HT1080 (cell line): ENCODE measurements at places on chromosomes 4 and X. TPM values are rescaled to one million over a fixed set of nuclear protein-coding genes. Genes with fewer than 3 reads are reported as not detected.
A peak's percentile ranks its signal among the peaks of the same experiment; 100 is the strongest.

- peak; percentile 0 for DNase-seq
Measured at GRCh38 chrX:38375891-38376290, 23.5 kb downstream of the OTC start.

- peak; percentile 8 for DNase-seq
Measured at GRCh38 chr4:96407738-96408463, 568.0 kb downstream of the PDHA2 start.

DNA sequence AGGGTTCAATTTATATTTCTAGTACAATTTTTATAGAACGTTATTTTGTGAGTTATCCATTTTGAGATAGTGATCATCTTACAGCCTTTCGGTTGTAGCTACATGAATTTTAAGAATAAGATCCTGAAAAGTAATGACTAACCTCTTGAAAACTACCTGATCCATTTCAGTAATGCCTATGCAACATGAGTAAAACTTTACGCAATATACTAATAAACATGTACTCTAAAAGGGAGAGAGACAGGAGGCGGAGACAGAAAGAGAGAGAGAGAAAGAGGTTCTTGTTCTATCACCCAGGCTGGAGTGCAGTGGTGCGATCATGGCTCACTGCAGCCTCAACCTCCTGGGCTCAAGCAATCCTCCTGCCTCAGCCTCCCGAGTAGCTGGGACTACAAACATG lies 816.1 kb downstream of the CCSER1 start:
- DNase-seq, result no peak

DNA sequence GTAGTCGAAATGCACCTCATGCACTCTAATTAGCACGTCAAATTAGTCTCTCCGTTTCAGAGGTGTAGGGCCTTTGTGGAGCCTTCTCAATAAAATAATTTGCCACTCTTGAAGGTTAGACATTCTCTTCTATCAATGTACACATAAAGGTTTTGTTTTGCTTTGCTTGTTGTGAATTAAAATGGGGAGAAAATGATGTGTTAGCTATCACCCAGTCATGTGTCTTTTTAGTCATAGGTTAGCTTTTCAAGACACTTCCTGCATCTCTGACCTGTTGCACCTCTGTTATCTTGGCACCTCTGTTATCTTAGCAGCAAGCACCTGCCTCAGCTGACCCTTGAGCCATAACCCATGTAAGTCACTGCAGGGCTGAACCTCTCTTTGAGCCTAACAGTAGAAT lies 936 bp downstream of the TMEM144 start:
- no peak for DNase-seq

DNA sequence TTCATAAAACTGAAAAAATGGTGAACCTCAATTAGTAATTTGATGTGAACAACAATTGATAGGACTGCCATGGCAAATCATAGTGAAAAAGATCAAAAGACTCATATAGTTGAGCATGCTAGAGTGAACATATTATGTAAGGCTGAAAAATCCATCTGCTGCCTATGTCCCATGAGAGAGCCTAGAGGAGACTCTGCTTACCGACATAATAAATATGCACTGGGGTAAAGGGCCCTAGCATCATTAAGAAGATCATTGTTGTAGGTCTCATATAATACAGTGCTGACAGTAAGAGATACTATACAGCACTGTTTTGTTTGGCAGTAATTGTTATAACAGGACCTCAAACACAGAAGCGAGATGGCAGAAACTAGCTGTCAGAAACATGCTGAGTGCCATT lies 229.0 kb downstream of the PABPC4L start:
- DNase-seq, result no peak

GRCh38 chrX:119760026-119760877 lies 1.9 kb downstream of the SOWAHD start:
- DNase-seq, result no peak

- no peak for DNase-seq
Measured at GRCh38 chr4:105002278-105002677, 144.4 kb upstream of the TET2 start.

GRCh38 chrX:153874085-153874365 lies 11.9 kb downstream of the L1CAM start:
- DNase-seq, result no peak

DNA sequence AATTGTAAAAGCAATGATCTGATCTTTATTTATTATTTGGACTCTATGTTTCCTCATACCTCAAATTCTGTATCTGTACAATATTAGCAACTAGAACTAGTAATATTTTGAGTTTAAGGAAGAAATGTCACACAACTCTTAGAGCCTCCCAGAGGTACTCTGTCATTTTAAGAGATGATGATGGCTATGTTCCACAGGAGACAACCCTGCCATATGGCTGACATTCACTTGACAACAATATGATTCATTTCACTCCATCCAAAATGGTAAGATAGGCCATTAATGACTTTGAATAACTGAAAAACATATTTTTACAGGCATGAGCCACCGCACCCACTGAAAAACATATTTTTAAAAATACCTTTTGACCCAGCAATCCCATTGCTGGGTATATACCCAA lies 190.3 kb downstream of the MAML3 start:
- DNase-seq, result no peak

DNA sequence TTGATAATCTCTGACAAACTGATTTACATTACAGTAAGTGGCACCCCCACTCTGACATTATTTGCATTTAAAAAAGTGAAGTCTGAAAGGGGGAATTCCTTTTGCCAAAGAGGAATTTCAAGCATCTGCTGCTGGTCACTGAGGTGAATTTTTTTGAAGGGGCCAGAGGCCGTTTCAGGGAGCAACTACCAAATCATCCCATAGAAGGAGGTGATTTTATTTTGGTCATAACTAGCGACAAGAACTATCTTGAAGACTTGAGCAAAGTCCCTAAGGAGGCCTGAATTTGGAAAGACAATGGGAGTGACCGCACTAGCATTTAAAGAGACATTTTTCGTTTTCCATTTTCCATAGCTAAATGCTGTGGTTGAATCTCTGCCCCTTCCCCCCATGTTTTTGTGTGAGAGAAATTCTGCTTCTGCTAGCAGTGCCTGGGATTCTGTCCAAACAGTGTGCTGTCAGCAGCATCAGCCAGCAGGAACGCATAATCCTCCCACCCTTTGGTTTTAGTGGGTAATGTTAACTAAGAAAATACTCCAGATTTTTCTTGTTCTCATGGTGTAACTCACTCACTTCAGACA lies 110.1 kb upstream of the MED14 start:
- DNase-seq, result peak; percentile 75

GRCh38 chr4:1380368-1381151 lies 25.7 kb downstream of the NKX1-1 start:
- no peak for DNase-seq

- no peak for DNase-seq
Measured at GRCh38 chr4:132998585-132999230, 150.4 kb upstream of the PCDH10 start.

- DNase-seq, result no peak
Measured at GRCh38 chrX:96433409-96434077, 251.1 kb upstream of the DIAPH2 start.

Gene SAGE1
- total RNA-seq, result 5.3 and 6.9 TPM in 2 replicates

Gene NAP1L3
- total RNA-seq, result 8.0 and 8.9 TPM in 2 replicates

Gene SOWAHB
- 0.03 TPM in 1 of 2 replicates, not detected in the other for total RNA-seq

Gene CTSO
- total RNA-seq, result 0.53 and 1.1 TPM in 2 replicates

Gene SHROOM2
- total RNA-seq, result 2.1 and 3.2 TPM in 2 replicates

Gene GPRASP3
- total RNA-seq, result 0.40 and 0.71 TPM in 2 replicates

Gene NR3C2
- total RNA-seq, result 1.4 and 1.8 TPM in 2 replicates

Gene AMBN
- not detected in 2 replicates for total RNA-seq
